ENCODE measurements at places on chromosomes 13 and 19. TPM values are rescaled to one million over a fixed set of nuclear protein-coding genes. Genes with fewer than 3 reads are reported as not detected.

DNA sequence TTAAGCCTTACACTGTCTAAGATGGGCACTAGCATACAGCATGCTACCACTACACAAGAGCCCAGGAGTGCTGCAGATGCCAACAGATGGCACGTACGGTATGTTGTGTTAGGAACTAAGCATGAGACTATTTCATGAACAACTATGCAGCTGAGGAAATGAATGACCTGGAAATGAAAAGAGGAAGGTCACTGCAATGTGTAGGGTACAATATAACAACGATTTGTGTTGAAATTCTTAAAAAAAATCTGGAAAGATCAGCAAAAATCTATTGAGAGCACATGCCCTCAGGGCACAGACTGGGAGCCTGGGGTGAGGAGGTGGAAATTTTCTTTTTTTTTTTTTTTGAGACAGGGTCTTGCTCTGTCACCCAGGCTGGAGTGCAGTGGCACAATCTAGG lies 14.4 kb downstream of the HAUS8 start:
- DNase-seq: no peak

- DNase-seq: peak; percentile 84
Measured at GRCh38 chr19:13212759-13213330, 62.6 kb downstream of the IER2 start.

GRCh38 chr13:80093888-80094287 lies 247.0 kb downstream of the SPRY2 start:
- no peak for DNase-seq

GRCh38 chr13:73667756-73668155 lies 466.4 kb downstream of the KLF12 start:
- DNase-seq: no peak

GRCh38 chr19:10471909-10472308 lies 31.2 kb downstream of the KEAP1 start:
- peak; percentile 65 for DNase-seq

- no peak for DNase-seq
Measured at GRCh38 chr19:47111682-47112165, 1.9 kb downstream of the ZC3H4 start.

DNA sequence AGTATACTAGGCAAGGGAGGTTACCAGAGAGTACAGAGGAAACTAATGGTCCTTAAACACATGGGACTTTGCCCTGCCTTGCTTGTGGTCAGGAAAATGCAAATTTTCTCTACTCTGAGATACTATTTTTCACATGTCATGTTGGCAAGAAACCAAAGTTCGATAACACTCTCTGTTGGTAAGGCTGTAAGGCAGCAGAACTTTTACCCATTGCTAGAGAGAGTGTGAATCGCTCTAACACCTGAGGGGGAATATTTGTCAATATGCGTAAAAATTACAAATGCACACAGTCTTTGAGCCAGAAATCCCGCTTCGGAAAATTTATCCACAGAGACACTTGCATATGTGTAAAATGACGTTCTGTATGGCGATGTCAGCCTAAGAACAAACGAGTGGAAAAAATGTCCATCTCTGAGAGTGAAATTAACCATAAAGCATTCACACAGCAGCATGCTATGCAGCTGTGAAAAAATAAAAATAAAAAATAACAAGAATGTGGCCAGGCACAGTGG lies 9.5 kb upstream of the RFX1 start:
- DNase-seq: peak; percentile 64

DNA sequence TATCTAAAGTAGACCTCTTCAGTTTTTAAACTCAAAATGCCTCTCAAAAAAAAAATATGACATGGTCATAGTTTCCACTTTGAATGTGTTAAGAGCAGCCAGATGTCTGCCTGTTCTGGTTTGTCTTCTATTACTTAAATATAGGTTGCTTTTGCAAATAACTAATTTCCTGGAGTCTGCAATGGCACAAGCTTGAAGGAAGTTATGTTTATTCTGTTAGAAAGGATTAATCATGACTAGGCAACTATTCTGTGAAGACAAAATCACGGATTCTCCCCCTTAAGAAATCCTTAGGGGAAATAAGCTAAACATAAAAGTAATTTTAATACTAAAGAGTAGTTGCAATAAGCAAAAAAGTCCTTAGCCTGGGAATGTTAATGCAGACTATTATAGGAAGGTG lies 26.3 kb downstream of the SKA3 start:
- no peak for DNase-seq

- no peak for DNase-seq
Measured at GRCh38 chr13:33108620-33109019, 92.4 kb downstream of the KL start.

- DNase-seq: no peak
Measured at GRCh38 chr13:100409132-100409531, 179.5 kb downstream of the GGACT start.

DNA sequence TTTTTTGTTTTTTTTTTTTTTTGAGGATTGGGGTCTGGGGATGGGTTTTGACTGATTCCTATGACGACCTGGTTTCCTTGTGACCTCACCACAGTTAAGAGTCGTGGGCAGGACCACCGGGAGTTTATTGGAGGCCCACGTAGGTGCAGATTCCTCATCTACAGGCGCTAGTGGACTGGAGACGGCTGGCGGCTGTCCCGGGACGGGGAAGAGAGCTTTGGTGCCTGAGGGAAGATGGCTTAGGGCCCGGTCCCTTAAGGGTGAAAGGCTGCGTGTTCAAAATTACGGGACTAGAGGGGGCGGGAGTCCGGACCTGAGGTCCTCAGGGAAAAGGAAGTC lies 682 bp upstream of the TEAD2 start:
- peak; percentile 42 for DNase-seq

- DNase-seq: peak; percentile 39
Measured at GRCh38 chr13:72839831-72840426, 58.0 kb downstream of the PIBF1 start.

SH2D3A gene
- 13.3 TPM for total RNA-seq

ZNF534 gene
- not detected for total RNA-seq

CERS1 gene
- total RNA-seq: not detected

CLDND2 gene
- 1.4 TPM for total RNA-seq

CALR gene
- total RNA-seq: 581 TPM
